ENCODE measurements at places on chromosomes 2 and 18.

DNA sequence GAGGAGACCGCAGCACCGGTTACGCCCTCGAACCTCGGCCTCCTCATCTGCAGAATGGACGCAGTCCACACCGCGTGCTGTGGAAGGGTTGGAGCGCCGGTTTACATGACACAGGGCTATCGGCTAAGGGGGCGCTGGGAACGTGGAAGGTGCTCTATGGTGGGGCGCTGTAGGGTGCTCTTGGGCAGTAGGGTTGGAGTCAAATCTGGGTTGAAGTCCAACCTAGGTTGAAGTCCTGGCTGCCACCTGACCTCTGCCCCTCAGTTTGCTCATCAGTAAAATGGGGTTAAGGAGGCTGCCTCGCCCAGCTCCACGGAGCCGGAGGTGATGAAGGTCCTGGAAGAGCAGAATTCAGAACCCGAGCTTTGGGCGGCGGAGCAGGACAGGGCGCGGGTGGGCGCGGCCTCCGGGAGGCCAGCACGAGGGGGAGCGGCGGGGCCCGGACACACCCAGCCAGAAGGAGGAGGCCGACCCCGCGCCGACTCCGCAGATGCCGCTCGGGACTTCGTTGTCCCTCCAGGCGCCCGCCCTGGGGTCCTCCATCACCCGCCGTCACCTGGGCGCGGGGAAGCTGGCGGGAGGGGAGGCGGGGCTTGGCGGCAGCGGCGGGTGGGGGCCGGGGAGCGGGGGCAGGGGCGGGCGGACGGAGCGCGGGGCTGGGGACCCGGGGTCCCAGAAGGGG is 558 bp upstream of the GAREM2 start:
- peak; percentile 54 for DNase-seq

GRCh38 chr2:60352491-60353405 is 200.7 kb downstream of the BCL11A start:
- DNase-seq = no peak

GRCh38 chr2:7777668-7778067 is 860.5 kb downstream of the RNF144A start:
- no peak for DNase-seq

- DNase-seq = no peak
Observed at GRCh38 chr2:106843910-106844250, 42.1 kb downstream of the ST6GAL2 start.

DNA sequence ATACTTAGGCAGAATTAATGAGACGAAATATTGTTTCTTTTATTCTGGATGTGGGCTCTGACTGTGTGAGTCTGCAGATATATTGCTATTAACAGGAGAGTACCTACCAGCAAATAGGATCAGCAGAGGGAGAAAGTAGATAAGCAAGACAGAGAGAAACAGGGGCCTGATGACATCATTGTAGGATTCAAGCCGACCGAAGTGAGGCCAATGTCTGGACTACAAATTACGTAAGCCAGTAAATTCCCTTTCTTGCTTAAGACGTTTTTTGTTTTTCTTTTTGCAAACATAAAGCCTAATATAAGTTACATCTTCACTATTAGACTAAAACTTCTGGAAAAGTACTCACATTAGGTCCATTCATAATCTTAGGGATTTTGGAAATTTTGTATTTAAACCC is 21.4 kb upstream of the PTPRM start:
- no peak for DNase-seq

GRCh38 chr2:22481486-22482259 is 903.3 kb upstream of the KLHL29 start:
- no peak for DNase-seq

- no peak for DNase-seq
Observed at GRCh38 chr18:22601481-22601880, 183.8 kb upstream of the CTAGE1 start.

DNA sequence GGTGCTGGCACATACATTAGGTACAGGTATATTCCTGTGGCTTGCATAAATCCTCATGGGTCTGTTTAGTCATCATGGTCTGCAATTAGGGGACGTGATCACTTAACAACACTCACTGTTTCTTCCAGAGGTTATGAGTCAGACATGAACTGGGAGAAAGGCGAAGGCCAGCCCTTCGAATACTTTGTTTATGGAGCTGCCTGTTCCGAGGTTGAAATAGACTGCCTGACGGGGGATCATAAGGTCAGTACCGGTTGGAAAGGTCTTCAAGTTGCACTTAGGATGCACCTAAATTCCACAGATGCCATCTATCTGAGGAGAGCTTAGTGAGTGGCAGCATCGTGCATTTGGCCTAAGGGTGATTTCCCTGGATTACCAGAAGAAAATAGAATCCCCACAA is 76.9 kb downstream of the AOX1 start:
- DNase-seq = no peak

GRCh38 chr18:21110713-21111345 is 784 bp downstream of the ROCK1 start:
- DNase-seq = peak; percentile 36

- no peak for DNase-seq
Observed at GRCh38 chr2:10658041-10658913, 31.5 kb downstream of the NOL10 start.

GRCh38 chr2:105635564-105635963 is 109.1 kb upstream of the NCK2 start:
- no peak for DNase-seq

DNA sequence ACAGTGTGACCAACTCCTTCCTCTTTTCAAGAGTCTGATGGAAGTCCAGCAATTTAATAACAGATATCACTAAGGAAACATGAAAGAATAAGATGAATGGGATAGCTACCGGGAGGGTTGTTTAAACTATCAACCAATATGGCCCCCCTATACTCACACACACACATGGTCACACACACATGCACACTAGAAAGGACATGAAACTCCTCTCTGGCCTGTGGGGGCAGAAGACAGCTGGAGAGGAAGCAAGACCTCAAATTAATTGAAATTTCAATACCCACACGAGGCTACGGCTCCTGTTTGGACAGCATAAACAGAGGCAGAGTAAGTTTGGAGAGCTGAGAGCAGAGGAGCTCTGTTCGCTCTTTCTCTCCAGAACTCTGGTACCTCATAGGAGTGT is 34.7 kb upstream of the REEP1 start:
- no peak for DNase-seq

DNA sequence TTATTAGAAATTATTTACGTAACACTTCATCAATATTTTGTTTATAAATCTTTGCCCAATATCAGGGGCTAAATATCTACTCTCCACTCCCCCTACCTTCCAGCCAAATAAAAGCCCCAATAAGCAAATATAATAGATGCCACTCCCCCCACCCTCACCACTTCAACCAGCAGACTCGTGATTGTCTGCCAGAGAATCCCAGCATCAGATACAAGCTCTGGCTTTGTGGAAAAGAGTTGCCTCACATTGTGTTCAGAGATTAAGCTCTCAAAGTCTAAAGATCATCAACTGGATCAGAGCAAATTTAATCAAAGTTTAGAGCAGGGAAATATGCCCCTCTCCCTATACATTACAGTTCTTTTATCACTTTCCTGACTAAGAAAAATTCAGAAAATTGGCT is 39.5 kb downstream of the AOX1 start:
- no peak for DNase-seq

DNA sequence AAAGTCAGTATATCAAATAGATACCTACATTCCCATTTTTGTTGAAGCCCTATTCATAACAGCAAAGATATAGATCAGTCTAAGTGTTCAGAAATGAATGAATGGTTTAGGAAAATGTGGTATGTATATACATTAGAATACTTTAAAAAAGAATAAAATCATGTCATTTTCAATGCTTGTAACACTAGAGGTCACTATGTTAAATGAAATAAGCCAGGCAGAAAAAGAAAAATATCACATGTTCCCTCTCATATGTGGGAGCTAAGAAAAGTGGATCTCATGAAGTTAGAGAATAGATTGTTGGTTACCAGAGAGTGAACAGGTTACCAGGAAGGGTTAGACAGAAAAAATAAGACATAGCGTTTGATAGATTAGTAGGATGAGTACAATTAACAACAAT is 1111.0 kb upstream of the SLC39A10 start:
- DNase-seq = no peak

DNA sequence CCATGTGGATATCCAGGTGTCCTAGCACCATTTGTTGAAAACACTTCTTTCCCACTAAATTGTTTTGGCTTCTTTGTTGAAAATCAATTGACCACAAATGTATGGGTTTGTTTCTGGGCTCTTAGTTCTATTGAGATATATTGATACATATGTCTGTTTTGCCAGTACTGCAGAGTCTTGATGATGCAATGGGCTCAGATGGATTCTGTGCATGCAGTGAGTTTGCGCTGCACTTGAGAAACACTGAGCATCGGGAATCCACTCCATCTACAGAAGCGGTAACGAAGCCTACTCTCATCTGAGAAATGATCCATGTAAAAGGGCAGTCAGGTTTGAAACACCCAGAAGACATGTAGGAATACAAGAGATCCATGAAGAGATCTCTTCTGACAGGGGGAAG is 21.9 kb upstream of the DNAJC10 start:
- no peak for DNase-seq

DNA sequence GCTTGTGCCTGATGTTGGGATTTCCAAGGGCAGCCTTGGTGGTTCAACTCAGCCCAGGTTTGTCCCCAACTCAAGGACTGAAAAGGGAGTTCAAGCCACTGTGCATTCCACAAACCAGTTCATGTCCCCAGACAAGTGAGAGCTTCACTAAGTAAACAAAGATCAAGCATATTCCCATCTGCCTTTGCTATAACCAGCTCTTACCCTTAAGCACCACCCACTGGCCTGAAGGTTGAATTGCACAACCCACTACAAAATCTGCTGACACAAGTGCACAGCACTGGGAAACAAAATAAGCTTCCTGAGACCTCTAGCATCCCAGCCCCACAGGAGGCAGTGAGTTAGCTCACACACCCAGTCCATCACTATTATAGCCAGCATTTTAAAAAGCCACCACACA is 516.7 kb downstream of the NR4A2 start:
- DNase-seq = peak; percentile 16

DNA sequence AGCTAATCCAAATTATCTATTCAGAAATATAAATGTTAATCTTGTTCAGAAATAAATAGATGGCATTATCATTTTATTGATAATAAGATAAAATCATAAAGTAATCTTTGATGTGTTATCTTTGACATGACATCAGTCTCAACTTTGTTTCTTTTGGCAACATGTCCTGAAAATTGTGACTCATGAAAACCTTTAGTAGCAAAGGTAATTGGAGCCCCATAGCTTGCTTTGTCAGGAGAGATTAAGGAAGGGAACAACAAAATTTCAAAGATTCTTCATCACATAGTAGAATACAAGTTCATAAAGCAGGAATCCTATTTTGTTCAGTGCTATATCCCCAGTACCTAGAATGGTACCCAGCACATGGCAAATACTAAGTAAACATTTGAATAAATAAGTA is 165.4 kb downstream of the KCNE4 start:
- DNase-seq = no peak

GRCh38 chr2:97735161-97735561 is 21.8 kb downstream of the ZAP70 start:
- no peak for DNase-seq

DNA sequence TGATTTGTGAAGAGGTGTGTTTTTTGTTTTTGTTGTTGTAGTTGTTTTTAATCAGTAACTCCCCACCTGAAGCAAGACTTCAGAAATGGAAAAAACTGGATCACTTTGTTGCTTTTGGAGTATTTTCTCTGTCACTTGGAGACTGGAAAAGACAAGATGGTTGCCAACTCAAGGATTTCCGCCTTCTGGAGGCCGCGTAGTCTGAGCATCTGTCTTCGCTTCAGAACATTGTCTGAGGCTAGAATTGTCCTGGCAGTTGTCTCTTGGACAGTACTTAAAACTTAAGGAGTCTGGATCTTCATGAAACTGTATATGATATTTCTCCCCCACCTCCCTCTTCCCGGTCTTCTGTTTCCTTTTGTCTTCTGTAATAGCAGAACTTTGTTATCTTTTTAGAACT is 67.7 kb downstream of the ARHGAP28 start:
- no peak for DNase-seq
